CD4-positive, alpha-beta T cell (primary cell): ENCODE measurements at places on chromosomes 11 and 22.

GRCh38 chr22:33382436-33382835, 324.3 kb upstream of the SYN3 start:
- DNase-seq, result no peak

DNA sequence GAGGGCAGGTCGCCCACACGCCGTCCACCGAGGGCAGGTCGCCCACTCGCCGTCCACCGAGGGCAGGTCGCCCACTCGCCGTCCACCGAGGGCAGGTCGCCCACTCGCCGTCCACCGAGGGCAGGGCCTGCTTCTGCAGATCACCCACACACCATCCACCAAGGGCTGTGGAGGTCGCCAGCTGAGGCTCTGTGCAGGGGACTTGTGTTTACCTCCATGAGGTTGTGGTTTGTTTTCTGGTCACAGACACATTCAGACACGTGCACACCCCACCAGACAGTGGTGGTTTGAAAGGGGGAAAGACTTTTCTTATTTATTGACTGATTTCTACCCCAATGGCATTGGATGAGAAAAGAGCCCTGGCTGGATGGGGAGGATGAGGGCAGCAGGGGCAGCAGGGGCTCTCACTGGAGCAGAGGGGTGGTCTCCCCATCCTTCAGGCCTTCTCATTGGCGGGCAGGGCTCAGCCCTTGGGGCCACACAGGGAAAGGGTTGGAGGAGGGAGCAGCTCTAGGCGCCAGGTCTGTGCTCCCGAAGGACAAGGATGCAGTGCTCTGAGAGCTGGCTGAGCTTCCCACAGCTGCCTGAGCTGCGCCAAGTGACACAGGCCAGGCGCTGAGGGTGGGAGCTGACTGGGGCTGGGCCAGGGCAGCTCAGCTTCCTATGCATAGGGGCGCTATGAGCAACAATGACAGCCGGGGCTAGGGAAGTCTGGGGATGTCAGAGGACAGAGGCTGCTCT, 252.6 kb upstream of the B3GAT1 start:
- DNase-seq, result no peak

DNA sequence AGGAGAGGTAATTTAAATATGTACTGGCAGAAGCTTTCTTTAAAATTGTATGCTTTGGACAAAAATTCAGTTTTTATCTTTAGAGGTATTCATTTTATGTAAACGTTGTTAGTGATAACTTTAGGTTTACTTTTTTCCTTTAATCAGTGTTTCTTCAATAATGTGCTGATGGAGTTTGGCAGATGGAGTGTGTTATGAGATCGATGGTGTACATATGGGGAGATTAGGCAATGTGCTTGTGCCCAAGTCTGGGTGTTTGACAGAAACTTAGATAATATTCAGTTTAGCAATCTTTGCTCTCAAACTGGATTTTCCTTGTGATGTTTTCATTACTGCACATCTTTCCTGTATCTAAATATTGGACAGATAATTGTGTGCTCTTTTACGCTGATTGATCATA, 425.4 kb downstream of the JRKL start:
- no peak for DNase-seq

DNA sequence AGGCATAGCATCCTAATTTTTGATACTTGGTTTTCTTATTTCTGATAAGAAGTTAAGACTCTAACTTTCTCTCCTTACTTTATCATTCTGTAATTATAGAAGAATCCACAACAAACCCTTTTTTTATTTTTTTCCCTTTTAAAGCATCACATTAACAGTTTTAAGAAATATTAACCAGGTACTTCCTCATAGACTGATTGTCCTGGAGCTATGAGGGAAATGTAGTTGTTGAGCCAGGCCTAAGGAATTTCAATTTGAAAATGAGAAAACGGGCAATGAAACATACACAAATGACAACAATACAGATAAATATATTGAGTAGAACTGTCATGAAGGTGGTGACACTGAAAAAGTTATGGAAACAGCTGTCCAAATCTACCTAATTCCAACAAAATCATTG, 569.0 kb downstream of the KCNA4 start:
- DNase-seq, result no peak

GRCh38 chr11:44372989-44373388, 63.0 kb upstream of the ALX4 start:
- no peak for DNase-seq

DNA sequence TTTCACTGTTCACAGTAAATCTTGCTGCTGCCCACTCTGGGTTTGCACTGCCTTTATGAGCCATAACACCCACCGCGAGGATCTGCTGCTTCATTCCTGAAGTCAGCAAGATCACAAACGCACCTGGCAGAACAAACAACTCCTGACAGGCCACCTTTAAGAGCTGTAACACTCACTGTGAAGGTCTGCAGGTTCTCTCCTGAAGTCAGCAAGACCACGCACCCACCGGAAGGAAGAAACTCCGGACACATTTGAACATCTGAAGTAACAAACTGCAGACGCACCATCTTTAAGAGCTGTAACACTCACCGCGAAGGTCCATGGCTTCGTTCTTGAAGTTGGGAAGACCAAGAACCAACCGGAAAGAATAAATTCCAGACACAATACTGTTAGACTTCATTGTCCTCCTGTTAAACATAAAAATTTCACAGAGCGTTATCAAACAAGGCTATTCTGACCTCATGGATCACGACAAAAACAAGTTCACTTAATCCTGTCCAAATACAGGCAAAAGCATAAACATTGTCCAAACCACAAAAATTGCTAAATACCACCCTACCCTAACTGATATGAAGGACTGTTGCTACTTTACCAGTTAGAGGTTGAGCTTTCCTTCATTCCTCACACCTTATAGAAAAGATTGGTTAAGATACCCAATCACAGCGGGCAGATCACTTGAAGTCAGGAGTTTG, 3.0 kb upstream of the CCDC117 start:
- no peak for DNase-seq

GRCh38 chr11:67073908-67074307, 17.3 kb downstream of the RHOD start:
- no peak for DNase-seq

- no peak for DNase-seq
Measured at GRCh38 chr22:27149921-27150543, 492.6 kb downstream of the MIAT start.

GRCh38 chr11:124748100-124748418, 4.0 kb downstream of the VSIG2 start:
- DNase-seq, result no peak

- DNase-seq, result no peak
Measured at GRCh38 chr11:67998150-67999045, 5.5 kb downstream of the UNC93B1 start.

DNA sequence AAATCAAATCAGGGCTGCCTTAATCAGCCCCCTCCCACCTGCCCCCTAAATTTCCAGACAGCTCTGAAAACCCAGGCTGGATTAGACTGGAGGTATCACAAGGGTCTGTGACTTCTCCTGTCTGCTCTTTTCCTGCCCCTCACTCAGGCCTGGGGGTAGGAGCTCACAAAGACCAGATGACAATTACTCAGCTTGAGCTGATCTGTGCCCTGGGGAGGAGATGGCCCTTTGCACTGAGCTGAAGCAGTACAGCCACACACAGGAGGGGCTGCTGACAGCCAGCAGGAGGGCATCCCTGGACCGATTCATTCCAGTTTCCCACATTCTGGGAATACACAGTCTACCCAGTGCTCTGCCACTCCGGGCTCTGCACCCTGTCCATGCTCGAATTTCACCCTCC, 4.2 kb downstream of the ABCC8 start:
- no peak for DNase-seq

DNA sequence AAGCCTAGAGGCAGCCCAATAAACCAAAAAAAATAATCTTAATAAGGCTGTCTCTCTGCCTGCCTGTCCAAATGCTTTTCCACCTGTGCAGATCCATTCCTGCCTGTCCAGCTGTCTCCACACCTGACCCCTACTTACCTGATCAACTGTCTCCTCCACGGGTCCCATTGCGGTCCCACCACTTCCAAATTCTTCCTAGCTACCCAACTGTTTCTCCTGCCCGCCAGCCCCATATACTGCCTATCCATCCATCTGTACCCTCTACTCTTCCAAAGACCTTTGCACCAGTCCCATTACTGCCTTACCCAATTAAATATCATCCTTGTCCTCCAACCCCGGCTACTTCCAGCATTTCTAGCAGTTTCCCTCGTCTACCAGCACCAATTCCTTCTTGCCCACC, 39.4 kb upstream of the ANGPTL5 start:
- no peak for DNase-seq

DNA sequence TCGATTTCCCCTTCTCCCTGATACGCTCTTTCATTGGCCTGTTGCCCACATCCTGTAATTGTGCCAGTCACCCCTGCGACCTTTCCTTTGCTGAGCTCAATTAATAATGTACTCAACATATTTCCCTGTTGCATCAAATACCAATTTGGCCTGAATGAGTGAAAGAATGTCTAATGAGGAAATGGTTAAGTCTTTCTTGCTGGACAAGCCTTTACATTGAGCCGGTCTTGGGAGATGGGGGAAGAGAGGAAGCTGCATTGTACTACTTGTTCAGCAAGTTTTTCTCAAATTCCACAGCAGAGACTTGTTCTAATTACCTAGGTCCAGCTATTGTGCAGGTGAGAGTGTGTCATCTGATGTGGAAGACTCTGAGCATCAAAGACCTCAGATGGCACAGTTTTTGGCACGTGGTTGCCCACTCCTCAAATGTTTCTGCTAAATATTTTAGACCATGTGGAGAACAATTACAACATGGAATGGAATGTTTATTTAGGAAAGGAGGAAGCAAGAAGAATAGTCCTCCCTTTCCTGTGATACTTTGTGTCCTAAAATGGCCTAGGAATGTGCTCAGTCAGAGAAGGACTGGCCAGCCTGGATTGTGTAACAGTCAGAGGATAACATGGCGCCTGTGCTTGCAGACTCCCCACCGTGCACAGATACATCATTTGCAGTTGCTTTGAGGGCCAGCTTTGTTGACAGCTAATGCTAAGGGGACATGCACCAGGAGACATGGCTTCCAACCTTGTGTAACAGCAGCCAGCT, 129.5 kb upstream of the E2F8 start:
- DNase-seq, result no peak

GRCh38 chr22:28582806-28583205, 96.8 kb downstream of the TTC28 start:
- DNase-seq, result no peak

- DNase-seq, result no peak
Measured at GRCh38 chr11:13970986-13971385, 8.5 kb downstream of the SPON1 start.

DNA sequence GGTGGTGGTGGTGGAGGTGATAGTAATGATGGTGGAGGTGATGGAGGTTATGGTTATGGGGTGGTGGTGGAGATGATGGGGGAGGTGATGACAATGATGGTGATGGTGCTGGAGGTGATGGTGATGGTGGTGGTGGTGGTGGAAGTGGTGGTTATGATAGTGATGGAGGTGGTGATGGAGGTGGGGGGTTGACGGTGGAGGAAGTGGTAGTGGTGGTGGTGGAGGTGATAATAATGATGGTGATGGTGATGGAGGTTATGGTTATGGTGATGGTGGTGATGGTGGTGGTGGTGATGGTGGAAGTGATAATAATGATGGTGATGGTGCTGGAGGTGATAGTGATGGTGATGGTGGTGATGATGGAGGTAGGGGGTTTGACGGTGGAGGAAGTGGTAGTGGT, 16.9 kb upstream of the WNT7B start:
- DNase-seq, result no peak

DNA sequence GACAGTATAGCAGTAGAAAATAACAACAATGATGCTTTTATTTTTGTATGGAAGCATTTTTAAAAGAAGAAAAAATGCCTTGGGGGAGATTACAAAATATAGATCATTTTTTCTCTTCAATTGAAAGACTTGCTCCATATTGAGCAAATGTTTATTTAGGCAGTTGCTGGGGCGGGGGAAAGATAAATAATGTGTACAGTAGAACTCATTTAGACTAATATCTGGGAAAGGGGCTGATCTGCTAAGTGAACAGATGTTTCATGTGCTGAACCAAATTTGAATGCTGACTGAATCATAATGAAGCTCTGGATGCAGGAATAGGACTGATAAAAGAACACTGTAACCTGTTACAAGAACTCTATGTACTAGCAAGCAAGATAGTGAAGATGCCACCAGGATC, 457.1 kb upstream of the TENM4 start:
- no peak for DNase-seq

- DNase-seq, result no peak
Measured at GRCh38 chr11:67698247-67698646, 23.8 kb upstream of the ALDH3B2 start.

DNA sequence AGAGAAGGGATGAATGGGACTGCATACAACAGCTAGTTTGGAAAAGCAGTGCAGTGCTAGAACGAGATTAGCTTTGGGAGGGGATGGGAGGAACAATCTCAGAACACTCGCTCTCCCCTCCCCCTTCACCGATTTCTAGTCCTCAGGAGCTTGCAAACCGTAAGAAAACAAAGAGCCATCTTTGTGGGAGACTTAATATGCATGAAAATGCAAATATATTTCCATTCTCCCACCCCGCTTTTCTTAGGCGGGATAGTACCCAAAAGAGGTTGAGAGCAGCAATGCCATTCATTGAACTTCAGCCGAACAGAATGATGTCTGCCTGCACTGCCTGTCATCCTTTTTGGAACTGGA, 1.1 kb downstream of the SPINDOC start:
- no peak for DNase-seq

GRCh38 chr11:82356316-82356715, 377.3 kb downstream of the FAM181B start:
- no peak for DNase-seq

DNA sequence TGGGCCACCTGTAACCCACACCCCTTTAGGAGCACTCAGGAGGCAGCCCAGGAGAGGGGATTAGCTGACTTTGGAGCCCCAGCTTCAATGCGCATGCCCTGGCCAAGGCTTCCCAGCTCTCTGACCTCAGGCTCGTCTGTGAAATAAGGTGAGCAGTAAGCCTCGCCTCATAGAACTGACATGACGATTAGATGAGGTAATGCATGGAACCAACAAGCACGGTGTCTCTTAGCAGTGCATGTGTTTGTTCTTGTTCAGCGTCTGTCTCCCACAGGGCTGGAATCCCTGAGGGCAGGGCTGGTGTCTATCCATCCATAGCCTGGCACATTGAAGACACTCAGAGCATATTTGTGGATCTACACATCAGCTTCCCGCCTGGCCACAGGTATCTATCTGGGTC, 415.4 kb downstream of the MN1 start:
- DNase-seq, result no peak

DNA sequence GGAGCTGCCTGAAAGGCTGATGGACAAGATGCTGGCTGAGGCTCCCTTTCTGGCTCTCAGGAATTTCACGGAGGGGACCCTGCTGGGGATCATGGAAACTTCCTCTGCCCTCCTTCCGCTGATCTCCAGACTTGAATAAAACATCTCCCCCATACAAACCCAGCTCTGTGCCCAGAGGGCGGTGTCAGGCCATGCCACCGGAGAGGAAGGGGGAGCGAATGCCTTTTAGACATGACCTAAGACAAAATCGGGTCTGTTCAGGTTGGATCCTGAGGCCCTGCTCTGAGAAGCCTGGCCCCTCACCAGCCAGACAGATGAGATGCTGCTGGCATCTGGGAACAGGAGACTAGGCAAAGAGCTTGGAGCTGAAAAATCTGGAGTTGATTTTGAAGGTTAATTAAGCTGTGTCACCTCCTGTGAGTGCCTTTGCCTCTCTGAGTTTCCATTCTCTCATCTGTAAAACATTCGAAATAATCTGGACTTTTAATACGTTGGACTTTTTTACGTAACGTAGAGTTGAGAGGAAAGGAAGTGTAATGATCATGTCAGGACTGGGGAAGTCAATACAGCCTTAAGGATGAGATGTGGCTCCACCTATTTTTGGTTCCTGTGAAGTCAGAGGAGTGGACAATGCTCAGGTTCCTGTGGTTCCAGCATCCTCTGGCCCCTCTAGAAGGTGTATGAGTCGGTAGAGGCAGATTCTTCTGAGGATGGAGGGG, 163.6 kb downstream of the ST3GAL4 start:
- DNase-seq, result no peak
